ENCODE measurements at places on chromosomes 13 and 19. TPM values are rescaled to one million over a fixed set of nuclear protein-coding genes. Genes with fewer than 3 reads are reported as not detected.

GRCh38 chr19:27865927-27866777 lies 1346.8 kb downstream of the UQCRFS1 start:
- peak; percentile 31 for DNase-seq

- peak; percentile 96 for DNase-seq
Observed at GRCh38 chr19:46661735-46662592, 982 bp upstream of the DACT3 start.

- no peak for DNase-seq
Observed at GRCh38 chr19:12703046-12703445, 6.6 kb upstream of the FBXW9 start.

DNA sequence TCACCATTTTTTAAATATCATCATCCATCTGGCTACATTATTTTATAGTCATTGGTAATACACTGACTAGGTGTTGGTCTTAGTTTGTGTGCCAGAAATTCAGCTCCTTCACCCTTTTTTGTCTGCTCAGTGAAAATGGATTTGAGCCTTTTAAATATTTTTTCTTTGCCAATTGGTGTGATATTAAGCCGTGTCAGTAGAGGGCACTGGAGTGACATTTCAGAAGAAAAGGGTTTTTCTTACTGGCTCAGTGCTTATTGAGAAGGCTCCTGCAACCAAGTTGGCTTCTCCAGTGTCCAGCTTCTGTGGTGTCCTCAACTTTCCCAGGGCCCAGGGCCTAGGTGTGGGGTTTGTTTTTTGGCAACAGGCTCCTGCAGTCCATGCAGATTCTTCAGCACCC lies 546.6 kb downstream of the DACH1 start:
- DNase-seq: no peak

GRCh38 chr13:48843630-48844380 lies 131.9 kb upstream of the FNDC3A start:
- DNase-seq: peak; percentile 70

DNA sequence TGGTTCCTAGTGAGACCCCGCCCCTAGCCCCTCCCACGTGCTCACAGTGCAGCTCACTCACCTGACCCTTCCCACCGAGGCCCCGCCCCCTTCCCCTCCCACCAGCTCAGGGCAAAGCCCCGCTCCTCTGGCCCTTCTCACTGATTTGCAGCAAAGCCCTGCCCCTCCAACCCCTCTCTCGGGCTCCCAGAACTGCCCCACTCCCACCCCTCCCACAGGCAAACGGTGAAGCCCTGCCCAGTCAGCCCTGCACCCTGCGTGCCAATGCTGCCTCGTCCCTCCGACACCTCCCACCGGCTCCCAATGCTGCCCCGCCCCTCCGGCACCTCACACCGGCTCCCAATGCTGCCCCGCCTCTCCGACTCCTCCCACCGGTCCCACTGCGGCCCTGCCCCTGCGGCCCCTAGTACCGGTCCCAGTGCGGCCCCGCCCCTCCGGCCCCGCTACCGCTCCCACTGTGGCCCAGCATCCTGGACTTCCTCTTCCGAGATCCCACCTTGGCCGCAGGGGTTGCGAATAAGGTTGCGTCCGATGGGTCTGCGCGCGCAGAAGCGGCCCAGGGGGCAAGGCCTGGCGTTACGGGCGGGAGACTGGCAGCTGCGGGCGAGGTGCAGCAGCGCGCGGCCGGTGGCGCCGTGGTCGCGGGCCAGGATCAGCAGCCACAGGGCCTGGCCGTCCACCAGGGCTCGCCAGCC lies 834 bp downstream of the FBXO27 start:
- DNase-seq: peak; percentile 93

DNA sequence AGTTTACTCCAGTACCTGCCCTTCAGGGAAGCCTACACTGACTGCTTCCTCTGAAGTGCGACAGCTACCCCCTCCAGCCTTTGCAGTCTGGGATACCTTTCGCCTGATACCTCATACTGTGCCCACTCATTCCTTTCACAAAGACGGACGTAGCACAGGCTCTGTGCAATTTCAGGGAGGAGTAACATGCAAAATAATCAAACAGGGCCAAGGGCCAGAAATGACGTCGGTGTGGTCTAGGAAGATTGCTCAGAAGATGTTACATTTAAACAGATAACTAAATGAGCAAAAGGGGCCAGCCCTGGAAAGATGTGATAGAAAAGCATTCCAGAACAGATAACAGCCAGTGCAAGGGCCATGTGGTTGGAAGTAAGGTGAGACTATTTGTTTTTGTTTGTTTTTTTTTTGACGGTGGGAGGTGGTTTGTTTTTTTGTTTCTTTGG lies 6.6 kb upstream of the DDX39A start:
- DNase-seq: no peak

DNA sequence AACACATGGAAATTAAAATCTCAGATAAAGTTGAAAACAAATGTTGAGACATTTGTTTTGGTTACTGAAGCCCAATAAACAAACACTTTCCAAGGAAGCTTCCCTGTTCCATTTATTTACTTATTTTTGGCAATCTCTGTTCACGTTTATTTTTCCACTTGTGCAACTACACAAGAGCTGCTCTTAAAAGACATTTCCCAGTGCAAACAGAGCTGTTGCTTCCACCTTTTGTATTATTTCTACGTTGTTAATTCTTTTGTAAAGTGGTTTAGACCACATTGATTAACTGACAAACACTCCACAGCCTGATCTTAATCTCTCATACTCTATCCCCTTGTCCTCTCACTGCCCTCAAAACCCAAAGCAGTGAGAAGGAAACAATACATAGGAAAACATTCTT lies 757.6 kb downstream of the LIG4 start:
- no peak for DNase-seq

GRCh38 chr13:33968520-33969507 lies 150.9 kb downstream of the RFC3 start:
- DNase-seq: no peak

DNA sequence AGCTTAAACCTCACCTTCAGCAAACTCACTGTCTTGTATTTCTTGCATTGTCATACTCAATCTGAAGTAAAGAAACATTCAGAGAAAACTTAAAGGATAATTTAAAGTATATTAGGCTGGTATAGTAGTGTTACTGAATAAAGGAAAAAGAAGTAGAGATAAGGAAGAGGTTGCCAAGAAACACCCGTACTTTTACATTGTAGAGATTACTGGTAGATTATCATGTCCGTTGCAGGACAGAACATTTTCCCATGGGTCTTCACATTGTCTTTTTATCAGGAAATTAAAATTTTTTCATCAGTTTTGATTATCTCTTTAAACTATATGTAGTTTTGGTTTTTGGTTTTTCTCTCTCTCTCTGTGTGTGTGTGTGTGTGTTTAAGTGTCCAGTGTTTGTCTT lies 19.9 kb upstream of the GPR183 start:
- DNase-seq: no peak

DNA sequence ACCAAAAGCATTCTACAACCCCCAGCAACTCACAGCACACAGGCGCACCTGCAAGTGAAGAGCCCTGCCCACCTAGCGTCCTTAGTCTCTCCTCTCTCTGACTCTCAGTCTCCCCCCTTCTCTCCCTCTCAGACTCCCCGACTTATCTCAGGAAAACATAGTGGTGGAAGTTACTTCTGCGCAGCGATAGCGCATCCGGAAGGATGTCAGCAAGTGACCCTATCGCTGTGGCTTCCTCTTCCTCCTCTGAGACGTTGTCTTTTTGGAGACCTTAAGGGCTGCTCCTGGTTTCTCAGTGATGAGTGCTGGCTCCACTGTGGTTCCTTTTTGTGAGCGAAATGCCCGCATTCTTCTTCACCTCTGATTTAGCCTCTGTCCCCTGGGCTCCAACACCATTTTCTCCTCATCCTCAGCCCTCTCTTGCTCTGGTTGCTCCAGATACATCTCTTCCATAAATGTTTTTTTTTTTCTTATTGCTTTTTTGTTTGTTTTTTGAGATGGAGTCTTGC lies 1.4 kb upstream of the YIF1B start:
- DNase-seq: no peak

- DNase-seq: no peak
Observed at GRCh38 chr13:111559612-111560403, 239.4 kb downstream of the TEX29 start.

- DNase-seq: no peak
Observed at GRCh38 chr13:24727731-24728601, 36.0 kb upstream of the RNF17 start.

SGCG gene
- total RNA-seq: 0.84 TPM

PRSS57 gene
- total RNA-seq: not detected

C19orf18 gene
- total RNA-seq: 0.40 TPM

PDE4A gene
- total RNA-seq: 13.2 TPM

SIGLEC12 gene
- 0.29 TPM for total RNA-seq

PNMA8A gene
- 1.4 TPM for total RNA-seq

All from esophagus muscularis mucosa (tissue), 4 donors.